ENCODE measurements at places on chromosomes 3 and 15.

GRCh38 chr15:51350723-51351122 lies 9.3 kb downstream of the GLDN start:
- no peak for DNase-seq

GRCh38 chr3:154081305-154081704 lies 39.9 kb upstream of the ARHGEF26 start:
- no peak for DNase-seq

DNA sequence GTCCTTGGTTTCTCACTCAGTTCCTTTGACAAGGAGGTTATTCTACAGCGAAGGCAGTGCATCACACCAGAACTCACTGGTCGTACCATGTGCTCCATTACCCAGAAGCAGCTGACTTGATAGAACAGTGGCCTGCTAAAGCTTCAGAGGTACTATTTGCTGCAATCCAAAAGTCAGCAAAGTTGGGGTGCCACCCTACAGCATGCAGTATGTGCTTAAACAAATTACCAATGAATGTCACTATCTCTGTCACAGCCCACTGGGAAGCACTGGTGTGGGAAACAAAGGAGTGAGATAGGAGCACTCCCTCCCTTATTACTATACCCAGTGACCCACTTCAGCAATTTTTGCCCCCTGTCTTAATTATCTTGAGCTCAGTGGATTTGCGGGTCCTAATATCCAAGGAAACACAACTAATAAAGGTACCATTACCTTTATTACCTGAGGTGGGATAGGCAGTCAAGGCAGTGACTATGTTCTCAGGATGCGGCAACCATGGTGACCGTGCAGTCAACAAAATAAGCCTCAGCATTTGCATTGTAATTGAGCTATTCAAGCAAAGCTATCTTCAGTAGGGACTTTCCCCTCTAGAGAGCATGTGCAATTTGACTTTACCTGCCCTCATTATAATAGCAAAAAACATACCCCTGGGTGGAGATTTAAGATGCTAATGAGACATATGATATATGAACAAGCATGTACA lies 199.4 kb downstream of the OCA2 start:
- DNase-seq, result no peak

DNA sequence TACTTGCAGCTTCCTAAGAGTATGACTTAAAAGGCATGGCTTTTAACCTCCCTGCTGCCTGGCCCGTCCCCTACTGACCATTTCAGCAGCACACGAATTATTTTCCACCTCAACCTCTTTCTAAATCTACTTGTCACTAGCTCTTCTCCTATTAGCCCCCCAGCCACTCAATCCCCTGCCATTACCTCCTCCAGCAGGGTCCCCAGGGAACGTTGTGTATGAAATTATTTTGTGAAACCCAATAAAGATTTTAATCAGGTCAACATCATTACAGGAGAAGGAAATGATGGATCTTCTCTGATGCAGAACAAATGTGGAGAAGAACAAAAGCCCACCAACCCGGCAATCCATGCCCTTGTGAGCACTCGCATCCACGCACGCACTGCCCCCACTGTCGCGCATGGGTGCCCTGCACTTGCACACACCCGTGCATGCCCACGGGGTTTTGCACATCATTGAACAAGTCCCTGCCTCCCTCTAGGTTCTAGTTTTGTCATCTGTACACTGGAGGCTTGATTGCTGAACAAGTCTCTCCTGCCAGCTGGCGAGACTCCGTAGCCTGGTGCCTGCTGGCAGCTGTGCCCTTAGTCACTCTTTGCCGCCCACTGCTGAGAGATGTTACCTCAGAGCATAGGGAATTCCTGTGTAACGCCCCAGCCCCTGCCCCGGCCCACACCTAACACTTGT lies 51.6 kb downstream of the LINGO1 start:
- DNase-seq, result no peak

GRCh38 chr3:52213901-52214300 lies 11.5 kb downstream of the TLR9 start:
- no peak for DNase-seq

DNA sequence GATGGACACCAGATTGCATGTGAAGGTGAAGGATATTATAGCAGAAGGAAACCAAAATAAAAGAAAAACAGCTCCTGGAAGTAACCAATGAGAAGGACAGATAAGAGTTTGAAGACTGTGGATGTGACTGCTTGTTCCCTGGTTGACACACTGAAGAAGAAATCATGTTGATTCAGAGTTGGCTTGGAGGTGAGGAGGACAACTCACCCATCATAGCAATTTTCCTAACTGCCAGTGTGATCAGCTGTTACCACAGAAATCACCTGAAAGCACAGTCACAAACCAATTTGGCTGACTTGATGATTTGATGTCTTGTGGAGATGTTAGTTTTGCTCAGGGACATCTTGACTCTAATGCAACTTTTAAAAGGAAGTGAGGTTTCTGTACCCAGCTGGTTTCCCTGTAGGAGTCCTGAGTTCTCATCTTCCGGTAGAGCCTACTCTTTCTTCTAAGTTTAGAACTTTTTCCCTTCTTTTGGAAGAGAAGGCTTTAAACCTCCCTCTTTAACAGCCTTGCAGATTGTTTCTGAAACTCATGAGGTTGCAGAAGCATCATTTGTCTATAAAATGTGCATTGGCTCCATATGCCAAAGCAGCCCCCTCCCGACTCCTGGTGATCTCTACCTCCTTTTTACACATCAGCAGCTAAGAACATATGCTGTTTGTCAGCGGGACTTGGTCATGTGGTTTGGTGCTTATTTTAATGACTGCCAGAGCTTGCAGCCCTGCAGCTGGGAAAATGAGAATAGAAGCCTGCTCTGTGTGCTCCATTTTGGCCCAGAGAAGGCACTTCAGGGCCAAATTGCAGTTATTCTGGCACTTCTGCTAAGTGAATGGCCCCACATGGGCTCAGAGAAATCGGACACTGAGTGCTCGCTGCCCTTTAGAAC lies 10.3 kb downstream of the ATG7 start:
- DNase-seq, result no peak
